C1 segment of cervical spinal cord (tissue), 14 donors: ENCODE measurements at places on chromosomes 1 and 21.

DNA sequence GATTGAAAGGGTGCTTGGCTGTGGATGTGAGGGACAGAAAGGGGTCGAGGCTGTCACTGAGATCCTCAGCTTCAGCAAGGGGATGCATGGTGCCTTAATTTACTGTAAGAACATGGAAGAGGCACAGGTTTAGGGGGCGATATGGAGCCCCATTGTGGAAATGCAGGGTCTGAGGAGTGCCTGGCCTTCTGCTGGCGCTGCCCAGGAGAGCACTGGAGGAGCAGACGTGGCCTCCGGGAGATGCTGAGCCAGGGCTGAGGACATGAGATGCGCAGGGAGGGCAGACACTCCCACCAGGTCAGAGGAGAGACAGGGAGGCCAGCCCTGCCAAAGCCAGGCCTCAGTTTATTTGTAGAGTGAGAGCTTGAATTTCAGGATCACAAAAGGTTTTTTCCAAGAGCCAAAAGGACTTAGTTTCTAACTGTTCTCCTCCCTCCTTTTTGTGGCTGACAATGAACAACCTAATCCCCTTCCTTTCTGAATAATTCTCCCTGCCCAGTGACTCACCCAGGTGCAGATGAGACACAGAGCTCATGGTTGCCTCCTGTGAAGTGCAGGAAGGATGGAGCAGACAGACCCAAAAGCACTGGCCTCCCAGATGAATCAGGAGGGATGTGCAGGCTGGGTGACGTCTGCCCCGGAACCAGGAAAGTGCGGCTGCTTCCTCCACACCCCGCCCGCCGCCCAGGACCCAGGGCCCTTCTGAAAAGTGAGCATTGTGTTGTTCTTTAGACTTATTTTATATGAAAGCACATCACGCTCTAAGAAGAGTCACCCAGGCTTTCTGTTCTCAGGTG is 73.0 kb upstream of the TMPRSS2 start:
- DNase-seq: no peak

DNA sequence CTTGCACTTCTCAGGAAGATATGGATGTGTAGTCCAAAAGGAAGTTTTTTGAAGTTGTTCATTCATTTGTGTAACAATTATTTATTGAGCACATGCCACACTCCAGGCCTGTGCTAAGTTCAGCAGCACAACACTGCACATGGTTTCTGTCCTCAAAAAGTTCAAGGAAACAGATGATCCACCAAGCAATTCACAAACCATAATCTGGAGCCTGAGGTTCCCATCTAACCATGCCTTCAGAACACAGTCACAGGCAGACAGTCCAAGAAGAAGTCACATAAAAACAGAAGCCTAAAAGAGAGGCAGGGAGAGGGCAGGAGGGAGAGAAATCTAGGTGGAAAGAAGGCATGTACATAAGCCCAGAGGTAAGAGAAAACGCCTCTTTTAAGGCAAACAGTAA is 1.9 kb downstream of the CD48 start:
- no peak for DNase-seq

DNA sequence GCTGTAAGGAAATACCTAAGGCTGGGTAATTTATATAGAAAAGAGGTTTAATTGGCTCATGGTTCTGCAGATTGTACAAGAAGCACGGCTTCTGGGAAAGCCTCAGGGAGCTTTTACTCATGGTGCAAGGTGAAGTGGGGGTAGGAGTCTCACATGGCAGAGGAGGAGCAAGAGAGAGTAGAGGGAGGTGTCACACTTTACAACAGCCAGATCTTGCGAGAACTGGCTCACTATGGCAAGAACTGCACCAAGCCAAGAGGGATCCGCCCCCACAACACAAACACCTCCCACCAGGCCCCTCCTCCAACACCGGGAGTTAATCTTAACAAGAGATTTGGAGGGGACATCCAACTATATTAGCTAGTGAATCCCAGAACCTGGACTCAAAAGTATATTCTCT is 135.4 kb upstream of the SOD1 start:
- no peak for DNase-seq

GRCh38 chr21:37164742-37165141 is 91.7 kb downstream of the TTC3 start:
- no peak for DNase-seq

DNA sequence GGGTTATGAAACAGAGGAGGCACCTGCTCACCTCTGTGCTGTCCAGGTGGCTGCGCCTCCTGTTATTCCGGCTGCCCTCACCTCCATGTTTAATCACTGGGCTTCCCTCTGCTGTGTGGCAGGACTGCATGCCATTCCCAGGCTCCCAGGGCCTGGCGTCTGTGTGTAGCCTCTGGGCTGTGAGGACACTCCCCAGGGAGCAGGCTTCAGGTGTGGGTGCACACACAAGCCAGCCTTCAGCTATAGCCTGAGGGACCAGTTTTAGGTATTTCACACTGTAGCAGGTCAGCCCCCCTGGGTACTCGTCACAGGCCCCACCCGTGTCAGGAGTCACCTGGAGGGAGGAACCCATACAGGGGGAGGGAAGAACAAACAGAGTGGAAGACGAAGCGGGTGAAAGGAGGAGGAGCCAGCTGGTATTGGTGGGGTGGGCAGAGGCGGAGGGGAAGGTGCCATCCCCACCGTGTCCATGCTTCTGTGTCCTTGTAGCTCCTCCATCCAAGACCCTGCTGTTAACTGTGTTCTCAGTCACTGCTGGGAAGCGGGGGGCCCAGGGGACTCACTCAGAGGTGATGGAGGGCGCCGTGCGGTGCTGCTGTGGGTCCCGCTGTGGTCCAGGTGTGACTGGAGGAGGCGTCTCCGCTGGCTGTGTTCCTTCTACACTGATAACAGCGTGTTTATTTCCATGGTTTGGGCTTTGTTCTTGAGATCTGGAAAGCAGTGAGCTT is 158.6 kb downstream of the PGBD5 start:
- no peak for DNase-seq

DNA sequence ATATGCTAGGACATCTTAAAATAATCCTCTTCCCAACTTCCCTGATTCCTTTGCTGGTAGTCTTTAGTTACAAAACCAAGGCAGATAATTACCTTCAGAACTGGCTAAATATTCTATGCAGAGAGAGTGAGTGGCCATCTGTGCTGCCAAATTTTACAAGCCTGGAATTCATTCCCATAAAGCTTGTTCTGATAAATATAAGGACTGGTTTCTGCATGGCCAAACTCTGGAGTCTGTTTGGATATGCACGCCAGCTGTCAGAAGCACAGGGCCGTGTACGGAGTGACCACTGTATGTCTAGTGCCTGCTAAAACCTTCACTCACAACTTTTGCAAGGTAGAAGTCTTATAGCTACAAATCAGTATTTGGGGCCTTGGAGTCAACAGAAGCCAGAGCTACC is 66.5 kb upstream of the RAVER2 start:
- DNase-seq: no peak

DNA sequence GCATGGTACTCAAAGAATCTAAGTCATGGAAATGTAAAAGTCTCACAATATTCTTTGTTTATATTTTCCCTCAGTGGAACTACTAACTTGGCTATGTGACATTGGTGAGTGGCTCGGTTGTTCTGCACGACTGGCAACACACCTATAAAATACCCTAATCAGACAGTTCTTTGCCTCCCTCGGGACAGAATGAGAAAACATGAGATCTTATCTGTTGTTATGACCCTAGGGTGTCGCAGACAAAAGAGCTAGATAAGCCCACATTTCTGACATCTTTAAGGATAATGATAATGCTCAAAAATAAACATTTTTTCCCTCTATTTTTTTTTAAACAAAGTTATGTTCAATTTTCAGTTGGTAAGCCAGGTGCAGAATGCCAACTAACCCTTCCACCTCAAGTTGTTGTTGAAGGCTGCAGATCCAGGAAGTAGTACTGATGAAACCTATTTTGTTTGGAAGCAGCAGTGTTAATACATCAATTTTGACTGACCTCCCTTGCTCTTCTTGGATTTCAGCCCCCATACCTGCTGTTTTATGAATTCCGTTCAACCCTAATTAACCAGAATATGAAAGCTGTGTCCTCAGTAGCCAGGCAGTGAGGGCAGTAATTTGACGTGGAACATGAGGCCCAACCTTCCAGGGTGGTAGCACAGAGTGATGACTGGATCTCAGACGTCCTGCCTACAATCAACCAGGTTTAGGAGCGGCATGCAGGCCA is 108.7 kb upstream of the DUSP10 start:
- no peak for DNase-seq

DNA sequence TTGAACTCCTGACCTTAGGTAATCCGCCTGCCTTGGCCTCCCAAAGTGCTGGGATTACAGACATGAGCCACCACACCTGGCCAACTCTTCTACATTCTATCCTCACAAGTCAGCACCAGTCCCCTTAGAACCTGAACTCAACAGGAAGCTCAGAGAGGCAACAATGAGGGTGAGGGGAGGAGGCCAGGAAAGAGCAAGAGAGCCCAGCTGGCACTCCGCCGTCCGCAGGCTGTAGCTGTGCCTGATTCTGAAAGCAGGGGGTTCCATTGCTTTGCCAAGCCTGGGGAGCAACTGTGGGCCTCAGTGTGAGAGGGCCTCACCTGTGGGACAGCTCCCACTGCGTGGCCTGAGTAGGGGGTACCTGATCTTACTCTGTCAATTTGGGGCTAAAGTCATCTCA is 18.7 kb downstream of the STK40 start:
- DNase-seq: no peak

DNA sequence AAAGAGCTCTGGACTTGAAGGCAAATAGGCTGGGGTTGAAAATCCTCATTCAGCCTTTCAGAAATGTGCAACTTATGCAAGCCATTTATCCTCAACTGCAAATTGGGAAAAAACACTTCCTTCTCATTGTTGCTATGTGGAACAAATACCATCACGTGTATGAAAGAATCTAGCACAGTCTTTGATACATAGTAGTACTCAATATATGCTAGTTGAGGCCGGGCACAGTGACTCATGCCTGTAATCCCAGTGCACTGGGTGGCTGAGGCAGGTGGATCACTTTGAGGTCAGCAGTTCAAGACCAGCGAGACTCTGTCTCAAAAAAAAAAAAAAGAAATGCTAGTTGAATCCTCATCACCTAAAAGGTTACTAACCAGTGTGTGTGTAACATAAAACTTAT is 8.2 kb downstream of the PI4KB start:
- DNase-seq: no peak

GRCh38 chr1:94001397-94002045 is 92.3 kb upstream of the GCLM start:
- DNase-seq: no peak

GRCh38 chr1:51898090-51898734 is 19.7 kb upstream of the NRDC start:
- DNase-seq: no peak

DNA sequence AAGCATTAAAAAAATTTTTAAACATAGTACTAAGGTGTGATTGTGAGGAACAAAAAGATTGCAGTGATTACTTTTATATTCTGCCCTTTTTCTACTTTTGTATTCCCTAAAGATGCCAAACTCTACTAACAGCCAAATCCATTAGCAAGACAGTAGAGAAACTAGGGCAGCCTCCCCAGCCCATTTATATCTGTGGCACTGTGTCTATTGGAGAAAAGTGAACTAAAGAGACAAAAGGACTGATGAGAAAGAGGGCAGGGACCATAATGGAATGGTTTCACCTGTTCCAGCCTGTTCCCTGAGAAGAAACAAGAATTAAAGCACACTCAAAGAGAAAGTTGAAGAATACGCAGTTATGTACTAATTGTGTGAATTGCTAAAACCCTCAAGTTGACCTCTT is 56.6 kb downstream of the ATG4C start:
- no peak for DNase-seq

DNA sequence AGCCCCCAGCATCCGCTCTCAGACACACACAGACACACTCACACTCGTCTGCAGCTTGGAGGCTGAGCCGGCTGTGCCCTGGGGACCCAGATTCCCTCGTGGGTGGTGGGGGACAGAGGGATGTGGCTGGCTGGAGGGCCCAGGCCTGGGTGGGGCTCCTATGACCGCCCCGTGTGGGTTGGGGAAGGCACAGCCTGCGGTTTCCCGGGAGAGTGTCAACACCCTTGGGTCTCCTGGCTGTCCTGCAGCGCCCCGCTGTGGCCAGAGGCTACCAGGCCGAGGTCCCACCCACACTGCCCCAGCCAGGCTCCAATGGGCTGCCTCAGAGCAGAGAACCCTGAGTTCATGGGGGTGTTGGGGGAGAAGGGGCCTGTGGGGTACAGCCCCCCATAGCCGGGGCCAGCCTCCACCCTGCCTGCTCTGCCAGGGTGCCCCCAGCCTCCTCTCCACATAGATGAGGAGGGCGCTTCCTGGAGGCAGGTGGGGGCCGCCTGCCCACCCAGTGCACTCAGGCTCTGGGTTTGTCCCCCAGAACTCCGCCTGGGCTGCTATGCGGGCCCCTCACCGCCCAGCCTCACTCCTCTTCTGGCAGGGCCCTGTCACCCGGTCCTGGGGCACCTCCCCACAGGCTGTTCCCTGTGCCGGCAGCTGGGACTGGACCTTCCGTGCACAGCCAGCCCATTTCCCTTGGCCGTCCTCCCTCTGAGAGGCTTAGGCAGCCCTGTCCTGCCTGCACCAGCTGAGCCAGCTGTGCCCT is at the start of gene TTC34:
TSS of gene TTC34 (minus strand) at position 159 of the 757 bp plus-strand sequence. CDS start 866 bp downstream, outside the sequence.
- DNase-seq: no peak

DNA sequence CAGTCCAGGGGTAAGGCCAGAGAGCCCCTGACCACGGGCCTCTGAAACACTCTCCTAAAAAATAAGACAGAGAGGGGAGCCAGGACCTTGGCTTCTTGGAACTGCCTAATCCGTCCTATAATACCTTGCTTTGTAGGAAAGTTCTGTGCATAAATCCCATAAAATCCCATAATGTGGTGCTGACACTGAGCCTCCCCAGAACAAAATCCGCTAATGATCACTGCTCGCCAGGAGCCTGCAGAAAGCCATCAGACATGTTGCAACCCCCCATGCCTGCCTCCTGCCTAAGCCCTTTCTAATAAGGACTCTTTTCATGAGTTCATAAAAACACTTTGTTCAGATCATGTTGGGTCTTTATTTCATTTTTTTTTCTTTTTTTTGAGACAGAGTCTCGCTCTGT is 9.3 kb upstream of the DHRS3 start:
- no peak for DNase-seq

GRCh38 chr1:179812501-179813292 is 64.9 kb downstream of the TOR1AIP2 start:
- no peak for DNase-seq

- DNase-seq: no peak
Measured at GRCh38 chr1:34083974-34084373, 81.1 kb downstream of the CSMD2 start.

DNA sequence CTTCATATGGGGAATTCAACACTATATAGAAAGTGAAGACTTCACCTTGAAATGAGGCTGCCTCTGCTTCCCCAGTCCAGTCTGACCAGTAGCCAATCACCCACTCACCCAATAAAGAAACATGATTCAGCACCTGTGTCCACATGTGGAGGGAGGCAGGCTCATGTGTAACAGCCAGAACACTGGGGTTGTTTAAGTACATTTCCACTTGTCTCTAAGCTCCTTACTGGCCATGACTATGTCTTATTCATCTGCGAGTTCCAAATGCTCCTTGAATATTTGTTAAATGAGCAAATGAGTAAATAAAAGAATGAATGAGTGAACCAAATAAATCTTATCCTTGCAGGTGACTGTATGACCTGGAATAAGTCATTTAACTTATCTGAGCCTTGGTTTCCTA is 100.1 kb downstream of the BRINP2 start:
- DNase-seq: no peak
